ENCODE measurements at places on chromosomes 12 and 14.

DNA sequence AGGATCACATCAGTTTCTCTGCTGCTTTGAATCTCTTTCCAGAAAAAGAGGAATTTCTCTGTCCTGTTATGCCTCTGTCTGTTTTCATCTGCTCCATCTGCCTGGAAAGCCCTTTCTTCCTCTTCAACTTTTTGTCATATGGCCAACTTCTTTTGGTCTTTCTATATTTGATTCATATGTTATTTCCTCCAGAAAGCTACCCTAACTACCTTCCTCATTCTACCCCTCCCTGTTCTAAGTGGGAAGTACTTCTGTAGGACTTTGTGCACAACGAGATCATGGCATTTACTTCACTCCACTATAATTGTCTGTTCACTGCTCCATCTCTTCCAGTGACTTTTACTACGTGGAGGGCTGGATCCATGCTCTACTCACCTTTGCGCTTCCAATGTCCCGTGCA lies 5.9 kb downstream of the CLEC4D start:
- no peak for DNase-seq

DNA sequence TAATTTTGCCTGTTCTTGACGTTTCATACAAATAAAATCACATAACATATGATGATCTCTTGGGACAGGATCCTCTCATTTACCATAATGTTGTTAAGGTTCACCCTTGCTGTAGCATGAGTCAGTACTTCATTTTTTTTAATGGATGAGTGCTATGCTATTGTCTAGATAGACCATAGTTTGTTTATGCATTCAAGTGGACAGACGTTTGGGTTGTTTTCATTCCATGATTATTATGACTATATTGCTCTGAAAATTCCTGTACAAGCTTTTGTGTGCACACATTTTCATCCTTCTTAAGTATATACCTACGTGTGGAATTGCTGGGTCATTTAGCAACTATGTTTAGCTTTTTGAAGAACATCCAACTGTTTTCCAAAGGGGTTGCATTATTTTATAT lies 325.6 kb upstream of the TMEM132C start:
- DNase-seq: no peak

- DNase-seq: no peak
Observed at GRCh38 chr14:68246786-68247105, 427.2 kb downstream of the RAD51B start.

DNA sequence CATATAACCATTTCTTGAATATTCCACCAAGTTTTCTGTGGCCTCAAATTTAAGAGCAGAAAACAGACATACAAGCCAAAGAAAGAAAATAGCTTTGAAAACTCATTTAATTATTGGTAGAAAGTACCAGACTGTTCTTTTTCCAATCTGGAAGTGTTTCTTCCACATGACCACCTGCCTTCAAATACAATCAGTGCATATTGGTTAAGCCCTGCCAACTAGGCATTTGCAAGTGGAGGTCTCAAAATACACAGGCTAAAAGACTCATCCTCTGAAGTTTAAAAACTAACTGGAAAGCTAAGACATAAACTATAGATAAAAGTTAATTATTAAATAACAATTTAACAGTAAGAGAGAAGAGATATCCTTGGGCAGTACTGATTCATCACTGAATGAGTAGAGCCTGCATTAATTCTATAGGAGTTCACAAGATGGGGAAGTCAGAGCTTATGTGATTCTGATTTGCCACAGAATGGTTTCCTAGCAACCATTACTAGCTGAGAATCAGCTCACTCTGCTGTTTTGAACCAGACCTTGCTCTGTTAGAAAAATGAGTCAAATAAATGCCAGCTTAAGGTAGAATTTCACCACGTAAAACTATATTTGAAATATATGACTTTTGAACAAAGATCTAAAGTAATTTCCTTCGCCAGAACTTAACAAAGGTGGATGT lies 433.8 kb downstream of the FUT8 start:
- peak; percentile 40 for DNase-seq

DNA sequence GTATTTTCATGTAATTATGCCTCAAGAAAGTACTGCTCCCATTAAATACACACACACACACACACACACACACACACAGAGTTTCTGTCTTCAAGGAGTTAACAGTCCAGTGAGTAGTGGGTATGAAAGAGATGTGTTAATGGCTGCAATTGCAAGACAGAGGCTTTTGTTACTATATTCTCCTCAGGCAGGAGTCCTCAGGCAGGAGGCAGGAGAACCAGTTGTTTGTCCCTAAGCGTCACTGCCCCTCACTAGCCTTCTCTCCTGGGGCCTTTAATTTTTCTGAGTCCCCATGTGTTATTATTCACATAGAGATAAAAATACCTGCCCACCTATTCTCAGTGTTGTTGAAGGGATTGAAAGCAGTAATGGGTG lies 31.2 kb downstream of the DAD1 start:
- no peak for DNase-seq

DNA sequence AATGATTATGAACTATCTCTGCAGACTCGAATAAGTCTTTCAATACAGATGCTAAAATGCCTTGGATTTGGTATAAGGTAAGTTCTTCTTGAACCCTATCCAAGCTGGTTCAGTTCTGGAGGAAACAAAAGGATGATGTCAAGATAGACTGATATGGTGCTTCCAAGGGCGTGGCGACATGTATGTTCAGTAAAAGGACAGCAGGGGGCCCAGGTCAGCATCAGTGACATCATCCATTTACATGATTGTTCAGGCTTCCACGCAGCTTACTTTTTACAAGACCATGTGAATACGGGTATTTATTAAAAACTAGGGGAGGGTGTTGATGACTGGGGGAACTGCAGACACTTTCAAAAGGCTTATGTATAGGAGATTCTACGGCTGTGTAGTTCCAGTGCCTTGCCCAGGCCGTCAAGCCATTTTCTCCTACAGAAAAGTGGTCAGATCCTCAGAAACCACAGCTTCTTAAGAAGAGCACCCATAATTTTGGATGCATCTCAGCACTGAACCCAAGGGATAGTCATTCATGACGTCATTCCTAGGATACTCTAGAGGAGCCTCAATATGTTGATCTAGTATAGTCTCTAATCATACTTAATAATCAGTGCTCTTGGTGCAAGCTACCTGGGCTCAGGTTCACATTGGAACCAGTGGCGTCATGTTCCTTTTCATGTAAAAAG lies 527.7 kb downstream of the FUT8 start:
- DNase-seq: peak; percentile 45

DNA sequence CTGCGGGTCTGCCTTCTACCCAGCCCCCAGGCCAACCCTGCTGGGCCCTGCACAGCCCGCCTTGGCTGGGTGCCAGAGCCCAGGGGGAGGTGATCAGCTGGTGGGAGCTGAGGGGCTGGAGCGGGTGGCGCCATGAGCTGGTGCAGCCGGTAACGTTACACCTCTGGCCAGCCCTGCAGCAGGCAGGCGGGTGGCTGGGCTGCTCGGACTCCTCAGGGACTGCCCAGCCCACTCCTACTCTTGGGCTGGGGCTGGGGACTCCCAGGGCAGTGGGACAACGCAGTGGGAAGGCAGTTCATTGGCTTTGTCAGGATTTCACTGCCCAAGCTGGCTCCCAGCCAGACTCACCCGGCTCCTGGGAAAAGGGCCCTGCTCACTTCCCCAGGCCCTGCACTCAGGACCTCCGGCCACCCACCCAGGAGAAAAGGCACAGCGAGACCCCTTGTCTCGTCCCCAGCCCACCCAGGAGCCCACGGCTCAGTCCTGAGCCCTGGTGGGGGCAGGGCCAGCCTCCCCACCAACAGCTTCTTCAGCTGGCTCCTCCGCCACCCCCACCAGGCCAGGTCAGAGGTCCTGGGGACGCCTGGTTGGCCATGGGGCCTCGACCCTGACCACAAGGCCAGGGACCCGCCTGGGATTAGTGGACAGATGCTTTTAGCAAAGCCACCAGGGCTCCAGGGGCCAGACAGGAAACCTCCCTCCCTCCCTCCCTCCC lies 1.0 kb downstream of the PGF start:
- no peak for DNase-seq

DNA sequence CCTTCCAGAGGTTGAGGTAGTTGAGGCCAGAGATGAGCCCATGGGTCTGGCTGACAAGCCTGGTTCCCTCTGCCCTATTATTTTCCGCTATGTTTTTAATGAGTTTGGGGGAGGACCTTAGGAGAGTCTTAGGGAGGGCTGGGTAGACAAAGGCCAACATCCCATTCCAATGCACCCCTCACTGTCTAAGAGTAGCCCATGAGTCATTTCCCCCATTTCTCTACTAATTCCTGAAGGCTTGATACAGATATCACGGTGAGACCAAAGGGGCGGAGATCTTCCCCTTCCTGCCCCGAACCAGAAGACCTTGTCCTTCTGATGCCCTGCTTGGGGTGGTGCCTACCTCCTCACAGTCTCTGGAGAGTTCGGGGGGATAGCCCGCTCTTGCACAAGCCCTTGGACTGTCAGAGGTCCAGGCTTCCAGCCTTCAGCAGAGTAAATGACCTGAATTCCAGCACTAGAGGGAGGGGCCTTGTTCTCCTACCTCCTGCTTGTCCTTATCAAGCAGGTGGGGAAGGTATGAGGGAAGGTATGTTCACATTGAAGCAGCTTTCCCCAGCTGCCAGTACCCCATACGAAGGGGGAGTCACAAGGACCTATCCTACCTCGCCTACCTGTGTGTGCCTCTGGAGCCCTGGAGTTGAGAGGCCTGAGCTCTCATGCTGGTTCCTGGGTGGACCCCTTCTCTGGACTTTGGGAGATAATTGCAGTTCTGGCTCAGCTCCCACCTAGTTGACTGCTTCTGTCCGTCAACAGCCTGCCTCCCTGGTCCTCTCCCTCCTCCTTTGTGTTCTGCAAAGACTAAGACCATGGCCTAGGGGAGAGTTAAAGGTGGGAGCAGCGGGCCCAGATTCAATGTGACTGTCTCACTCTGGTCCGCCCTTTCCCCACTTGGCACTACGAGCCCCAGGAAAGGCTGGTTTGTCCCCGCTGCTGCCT lies 3.7 kb downstream of the PSMB11 start:
- DNase-seq: no peak

GRCh38 chr12:24360057-24360456 lies 410.6 kb upstream of the SOX5 start:
- peak; percentile 28 for DNase-seq

DNA sequence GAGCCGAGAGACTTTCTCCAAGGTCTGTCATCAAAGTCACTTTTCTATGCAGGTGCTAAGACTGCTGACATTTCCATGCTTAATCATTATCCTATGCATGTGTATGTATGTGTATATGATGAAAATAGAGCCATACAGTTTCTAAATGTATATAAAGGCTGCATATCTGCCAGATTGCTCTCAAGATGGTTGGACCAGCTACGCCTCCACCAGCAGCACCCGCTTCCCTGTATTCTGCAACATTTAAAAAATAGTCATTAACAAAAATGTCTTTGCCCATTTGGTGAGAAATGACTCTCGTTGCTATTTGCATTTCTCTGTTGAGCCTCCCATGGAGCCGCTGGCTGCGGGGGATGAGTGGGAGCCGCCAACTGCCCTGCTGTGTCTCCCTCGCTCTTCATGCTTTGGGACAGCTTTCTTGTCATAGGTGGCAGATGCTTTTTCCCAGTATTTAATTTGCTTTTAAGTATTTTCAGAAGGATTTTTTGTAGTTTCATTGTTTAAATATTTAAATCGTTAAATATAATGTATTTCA lies 54.7 kb downstream of the DYNC1H1 start:
- no peak for DNase-seq

DNA sequence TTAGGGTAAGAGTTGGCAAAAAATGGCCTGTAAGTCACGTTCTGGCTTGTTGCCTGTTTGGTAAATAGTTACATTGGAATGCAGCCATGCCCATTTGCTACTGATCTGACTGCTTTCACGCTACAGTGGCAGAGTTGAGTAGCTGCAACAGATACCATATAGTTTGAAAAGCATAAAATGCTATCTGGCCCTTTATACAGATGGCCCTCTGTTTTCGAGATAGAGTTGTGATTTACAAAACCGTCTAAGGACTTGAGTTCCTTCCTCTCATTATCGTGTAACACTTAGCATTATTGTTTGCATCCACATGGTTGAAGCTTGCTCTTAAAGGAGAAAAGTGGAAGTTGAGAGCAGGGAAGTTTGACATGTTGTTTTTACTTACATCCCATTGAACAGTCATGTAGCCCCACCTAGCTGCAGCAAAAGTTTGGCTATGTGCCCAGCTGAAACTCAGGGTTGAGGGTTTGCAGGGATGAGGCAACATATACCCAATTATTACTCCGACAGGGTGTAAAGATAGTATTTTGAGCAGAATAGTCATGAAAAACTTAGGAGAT lies 11.3 kb upstream of the SCFD1 start:
- peak; percentile 79 for DNase-seq

GRCh38 chr14:44803239-44803905 lies 158.4 kb downstream of the KLHL28 start:
- DNase-seq: peak; percentile 21

GRCh38 chr14:99883866-99884650 lies 90.8 kb downstream of the EML1 start:
- DNase-seq: no peak

GRCh38 chr12:126107659-126108058 lies 1042.4 kb downstream of the AACS start:
- DNase-seq: no peak

- DNase-seq: no peak
Observed at GRCh38 chr12:127170226-127171180, 1096.5 kb upstream of the TMEM132C start.

- no peak for DNase-seq
Observed at GRCh38 chr14:39492267-39492666, 60.0 kb upstream of the FBXO33 start.

DNA sequence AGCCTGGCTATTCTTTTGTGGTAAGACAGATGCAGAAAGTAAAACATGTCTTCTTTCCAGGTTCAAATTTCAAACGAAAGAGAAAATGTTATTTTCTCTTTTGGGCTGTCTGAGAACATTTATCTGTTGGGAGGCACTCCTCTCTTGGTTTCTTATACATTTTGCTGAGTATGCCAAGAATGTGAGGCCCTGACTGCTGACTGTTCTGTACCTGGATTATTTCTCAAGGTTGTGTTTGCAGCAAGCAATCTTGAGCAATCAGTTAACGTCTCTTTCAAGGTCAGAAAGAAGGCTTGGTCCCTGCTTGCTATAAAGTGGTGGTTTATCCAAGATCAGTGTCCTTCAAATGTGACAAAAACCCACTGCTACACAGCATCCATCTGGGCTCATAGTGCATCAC lies 9.8 kb downstream of the SSTR1 start:
- no peak for DNase-seq

DNA sequence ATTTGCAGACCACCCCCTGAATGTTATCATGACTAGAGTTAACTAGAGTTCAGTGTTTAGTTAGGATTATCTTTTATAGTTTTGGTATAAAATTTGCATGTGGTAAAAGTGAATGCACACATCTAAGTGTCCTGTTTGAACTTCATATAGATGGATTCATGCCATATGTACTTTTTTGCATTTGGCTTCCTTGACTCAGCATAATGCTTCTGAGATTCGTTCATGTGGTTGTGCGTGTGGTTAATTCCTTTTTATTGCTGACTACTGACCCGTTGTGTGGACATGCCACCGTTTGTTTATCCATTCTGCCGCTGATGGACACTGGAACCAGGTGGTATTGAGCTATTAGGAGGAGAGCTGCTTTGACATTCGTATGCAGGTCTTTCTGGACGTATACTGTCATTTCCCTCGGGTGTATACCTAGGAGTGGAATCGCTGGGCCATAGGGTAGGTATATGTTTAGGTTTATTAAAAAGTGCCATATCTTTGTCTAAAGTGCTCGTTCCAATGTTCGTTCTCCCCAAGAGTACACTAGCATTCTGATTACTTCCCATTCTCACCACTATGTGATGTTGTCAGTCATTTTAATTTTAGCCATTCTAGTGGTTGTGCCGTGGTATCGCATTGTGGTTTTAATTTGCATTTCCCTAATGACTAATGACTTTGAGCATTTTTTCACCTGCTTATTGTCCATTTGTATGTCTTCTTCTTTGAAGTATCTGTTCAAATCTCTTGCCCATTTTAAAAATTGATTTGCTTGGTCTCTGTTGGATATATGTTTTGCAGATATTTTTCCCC lies 37.7 kb downstream of the RIN3 start:
- DNase-seq: peak; percentile 85
